Spinal cord (tissue), 10 donors: ENCODE measurements at places on chromosomes 3 and 15.

DNA sequence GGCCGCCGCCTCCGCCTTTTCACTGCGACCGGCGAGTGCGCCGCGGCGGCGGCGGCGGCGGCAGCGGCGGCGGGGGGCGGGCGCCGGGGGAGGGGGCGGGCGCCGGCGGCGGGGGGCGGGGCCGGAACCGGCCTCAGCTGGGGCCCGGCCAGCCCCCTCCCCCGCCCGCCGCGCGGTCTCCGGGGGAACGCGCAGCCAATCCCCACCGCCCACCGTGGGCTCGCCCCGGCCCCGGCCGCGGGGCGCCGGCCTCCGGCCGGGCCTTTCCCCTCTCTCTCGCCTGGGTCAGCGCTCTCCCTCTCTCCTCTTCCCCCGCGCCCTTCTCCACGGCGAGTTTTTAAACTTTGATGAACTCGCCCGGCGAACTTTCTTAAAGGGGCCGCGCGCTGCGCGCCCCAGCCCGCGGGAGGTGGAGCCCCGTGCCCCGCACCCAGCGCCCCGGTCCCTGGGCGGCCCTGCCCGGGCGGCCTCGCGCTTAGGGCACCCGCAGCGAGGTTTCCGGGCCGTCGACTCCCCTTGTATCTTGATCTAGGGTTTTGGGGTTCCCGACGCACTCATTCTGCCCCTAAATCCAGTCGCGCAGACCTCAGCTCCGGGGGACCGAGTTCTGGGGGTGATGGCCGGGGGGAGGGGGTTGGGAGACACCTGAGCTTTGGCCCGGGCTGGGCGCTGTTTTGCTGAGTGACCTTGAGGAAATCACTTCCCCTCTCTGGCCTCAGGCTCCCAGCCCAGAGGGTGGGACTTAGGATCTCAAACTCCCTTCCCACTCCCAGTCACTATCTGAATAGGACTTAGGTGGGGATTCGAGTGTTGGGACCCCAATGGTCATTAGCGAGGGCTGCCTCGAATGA, at the start of gene RBPMS2:
Gene RBPMS2, minus strand, starts transcription at position 39 of the 851 bp plus-strand sequence. CDS start 270 bp downstream, outside the sequence.
- no peak for DNase-seq

DNA sequence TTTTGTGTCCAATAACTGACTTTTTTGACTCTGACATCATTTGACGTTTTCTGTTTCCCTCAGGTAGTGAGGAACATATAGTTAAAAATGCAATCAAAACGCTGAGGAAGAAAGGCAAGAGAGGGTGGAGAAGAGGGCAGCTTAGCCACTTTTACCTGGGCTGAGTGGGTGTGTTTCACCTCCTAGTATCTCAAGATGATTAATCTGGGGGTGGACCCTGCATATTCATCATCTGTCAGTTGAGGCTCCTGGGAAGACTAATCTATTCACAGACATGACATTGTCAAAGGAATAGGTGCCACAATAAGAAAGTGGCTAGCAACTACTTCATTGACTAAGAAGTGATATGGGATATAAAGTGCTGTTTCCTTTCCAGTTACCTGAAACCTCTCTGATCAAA, 331.5 kb upstream of the RARB start:
- DNase-seq, result no peak

- DNase-seq, result no peak
Measured at GRCh38 chr15:100762289-100762688, 117.3 kb upstream of the ALDH1A3 start.

DNA sequence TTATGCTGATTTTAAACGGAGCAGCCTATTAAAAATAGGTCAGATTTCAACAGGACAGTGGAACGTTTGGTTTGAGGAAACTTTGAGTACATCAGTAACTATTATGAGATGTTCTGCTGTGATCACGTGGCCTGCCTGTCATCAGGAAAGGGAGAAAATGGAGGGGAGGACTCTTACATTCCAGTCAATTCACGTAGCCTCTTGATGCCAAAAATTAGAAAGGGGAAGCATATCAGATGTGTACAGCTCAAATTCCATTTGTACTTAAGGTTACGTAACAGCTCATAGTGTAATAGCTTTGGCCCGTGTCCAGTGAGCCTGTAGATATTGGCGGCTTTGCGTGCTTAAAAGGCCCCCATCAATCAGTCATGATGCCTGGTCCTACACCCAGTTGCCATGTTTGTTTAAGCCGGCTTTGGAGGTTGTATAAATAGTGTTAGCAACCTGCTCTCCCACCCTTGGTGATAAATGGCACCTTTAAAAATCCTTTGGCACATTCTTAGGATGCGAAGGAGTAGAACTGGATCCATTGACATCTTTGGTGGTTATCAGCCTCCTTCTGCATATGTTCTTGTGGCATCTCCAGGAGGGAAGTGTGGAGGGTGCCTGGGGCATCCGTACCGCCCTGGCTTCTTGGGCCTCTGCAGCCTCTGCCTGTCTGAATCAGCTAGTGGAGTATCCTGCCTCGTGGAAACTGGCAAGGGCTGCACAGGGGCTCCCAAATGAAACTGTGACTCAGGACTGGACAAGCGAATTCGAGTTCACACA, 163.9 kb downstream of the THSD4 start:
- peak; percentile 38 for DNase-seq

DNA sequence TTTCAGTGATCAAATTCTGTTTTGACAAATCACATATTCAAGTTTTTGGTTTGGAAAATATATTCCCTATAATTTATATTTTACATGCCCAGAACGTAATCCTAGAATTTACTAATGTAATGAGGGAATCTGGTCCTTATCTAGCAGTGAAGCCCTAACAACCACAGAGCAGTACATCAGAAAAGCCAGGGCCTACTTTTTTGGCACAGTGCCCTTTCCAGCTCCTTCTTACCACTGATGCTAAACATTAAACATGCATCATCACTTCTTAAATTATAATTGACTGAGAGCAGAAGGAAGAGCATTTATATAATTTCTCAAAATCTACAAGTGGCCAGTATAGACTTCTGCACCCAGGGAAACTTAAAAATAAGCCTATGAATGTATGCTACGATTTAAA, 66.7 kb downstream of the FBXL22 start:
- no peak for DNase-seq

DNA sequence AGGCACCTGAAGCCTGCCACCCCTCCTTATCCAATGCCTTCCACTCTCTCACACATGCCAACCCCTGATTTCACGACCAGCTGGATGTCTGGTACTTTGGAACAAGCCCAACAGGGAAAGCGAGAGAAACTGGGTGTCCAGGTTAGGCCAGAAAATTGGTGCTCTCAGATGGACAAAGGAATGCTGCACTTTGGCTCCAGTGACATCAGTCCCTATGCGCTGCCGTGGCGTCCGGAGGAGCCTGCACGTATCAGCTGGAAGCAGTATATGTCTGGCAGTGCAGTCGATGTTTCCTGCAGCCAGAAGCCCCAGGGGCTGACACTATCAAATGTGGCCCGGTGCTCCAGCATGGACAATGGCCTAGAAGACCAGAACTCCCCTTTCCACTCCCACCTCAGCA, 45.2 kb downstream of the CDAN1 start:
- no peak for DNase-seq

GRCh38 chr15:74037171-74038117, 42.9 kb downstream of the PML start:
- DNase-seq, result no peak
